Kidney (tissue), 22 donors: ENCODE measurements at places on chromosomes 6 and 20. TPM values are rescaled to one million over a fixed set of nuclear protein-coding genes. Genes with fewer than 3 reads are reported as not detected.

Gene CFB
- total RNA-seq = 200 TPM

Gene PKIB
- total RNA-seq = 5.3 TPM

Gene EPM2A
- 9.6 TPM for total RNA-seq

Gene FAM209B
- total RNA-seq = not detected

Gene PRKN
- total RNA-seq = 10.4 TPM

Gene PRL
- total RNA-seq = not detected

Gene RBPJL
- not detected for total RNA-seq

Gene FHL5
- total RNA-seq = 34.5 TPM

Gene PGC
- not detected for total RNA-seq

Gene MTO1
- 32.8 TPM for total RNA-seq

Gene GJA1
- 47.8 TPM for total RNA-seq
